ENCODE measurements at places on chromosomes 2 and 18.

DNA sequence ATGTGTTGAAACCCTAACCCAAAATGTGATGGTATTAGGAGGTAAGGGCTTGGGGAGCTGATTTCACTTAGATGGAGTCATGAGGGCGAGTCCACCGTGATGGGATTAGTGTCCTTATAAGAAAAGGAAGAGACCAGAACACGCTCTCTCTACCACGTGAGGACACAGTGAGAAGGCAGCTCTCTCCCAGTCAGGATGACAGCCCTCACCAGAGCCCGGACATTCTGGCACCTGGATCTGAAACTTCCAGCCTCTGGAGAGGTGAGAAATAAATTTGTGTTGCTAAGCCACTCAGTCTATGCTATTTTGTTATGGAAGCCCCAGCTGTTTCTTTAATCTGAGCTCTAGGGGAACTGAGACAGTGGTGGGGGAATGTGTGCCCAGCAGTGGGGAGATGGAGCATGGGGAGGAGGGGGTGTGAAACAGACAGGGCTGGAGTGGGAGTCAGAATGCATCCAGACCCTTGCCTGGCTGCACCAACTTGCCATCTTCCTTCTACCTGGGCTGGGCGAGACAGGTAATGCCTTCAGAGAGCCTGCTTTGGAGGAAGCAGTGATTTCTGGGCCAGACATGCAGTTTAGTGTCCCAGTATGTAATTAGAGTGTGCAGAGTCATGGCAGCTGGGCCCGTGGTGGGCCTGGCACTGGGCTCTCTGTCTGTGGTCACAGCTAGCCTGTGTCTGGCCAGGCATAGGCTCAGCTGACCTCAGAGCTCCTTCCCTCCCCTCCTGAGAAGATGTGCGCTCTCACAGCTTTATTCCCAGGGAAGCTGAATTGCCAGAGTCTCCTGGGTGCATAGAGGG lies 38.1 kb downstream of the RHOB start:
- no peak for DNase-seq

GRCh38 chr2:238582159-238582558 lies 155.4 kb downstream of the ASB1 start:
- DNase-seq, result no peak

DNA sequence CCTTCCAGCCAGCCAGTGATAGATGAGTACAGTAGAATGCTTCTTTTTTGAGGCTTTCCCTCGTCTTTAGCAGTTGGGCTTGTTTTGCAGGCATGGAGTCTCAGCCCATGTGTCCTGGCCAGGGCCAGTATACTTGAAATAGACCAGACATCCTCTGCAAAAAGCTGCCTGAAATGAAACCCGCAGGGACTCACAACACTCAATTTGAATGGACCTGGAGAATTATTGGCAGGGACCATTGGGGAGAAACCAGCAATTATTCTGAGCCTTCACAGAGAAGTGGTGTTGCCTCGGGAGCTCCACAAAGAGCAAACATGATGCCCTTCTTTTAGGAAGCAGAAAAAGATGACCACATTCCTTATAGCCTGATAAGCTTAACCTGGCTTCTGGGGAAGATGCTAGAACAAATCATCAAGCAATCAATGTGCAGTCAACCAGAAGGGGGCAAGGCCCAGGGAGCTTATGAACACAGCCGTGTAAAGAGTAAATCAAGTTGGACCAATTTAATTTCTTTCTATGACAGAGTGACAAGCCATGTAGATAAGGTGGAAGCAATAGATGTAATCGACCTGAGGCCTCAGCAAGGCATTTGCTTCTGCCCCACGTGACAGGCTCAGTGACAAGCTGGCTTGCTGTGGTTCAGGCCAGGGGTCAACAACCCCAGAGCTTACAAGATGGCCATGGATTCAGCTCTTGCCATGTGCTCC lies 42.1 kb downstream of the BOD1L2 start:
- no peak for DNase-seq

DNA sequence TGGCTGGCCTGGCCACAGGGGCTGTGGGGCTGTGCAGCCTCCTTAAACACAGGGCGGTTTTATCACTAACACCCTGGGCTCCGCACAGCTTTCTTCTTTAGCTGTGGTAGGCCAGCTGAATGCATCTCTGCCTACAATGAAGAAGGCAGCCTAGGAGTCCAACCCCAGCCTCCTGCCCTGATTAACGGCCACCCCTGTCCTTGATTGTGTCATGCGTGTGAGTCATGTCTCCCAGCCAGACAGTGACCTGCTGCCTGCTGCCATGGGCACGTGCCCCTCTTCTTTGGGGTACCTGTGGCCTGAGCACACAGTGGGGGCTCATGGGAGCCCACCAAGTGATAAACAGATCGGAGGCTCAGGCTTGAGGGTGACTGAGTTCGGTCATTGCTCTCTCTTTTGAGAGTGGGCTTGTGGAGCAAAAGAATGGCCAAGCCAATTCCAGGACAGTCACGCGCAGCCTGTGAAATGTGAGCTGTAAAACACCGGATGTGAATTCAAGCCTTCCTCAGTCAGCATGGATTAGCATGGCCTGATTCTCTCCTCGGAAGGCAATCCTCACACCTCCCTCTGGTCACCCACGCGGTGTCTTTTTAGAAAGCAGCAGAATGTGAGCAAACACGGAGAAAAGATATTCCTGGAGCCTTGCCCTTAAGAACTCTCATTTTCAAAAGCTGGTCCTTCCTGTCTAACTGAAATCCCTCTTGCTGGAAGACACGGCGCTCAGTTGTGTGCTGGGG lies 144.1 kb downstream of the CELF4 start:
- no peak for DNase-seq

GRCh38 chr2:198638577-198638976 lies 819.2 kb downstream of the SATB2 start:
- no peak for DNase-seq

DNA sequence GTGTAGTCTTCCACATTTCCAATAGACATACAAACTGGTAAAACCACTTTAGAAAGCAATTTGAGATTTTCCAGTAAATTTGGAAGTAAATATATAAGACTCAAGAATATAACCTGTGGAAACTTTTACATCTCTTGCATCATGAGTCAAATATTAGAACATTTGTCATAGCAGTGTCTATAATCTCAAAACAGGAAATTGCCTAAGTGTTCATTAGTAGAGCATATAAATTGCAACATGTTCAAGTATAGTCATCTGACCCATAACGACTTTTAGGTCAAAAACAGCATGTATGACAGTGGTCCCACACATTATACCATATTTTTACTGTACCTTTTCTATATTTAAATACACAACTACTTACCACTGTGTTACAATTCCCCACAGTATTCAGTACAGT lies 555.9 kb upstream of the VRK2 start:
- DNase-seq, result no peak

DNA sequence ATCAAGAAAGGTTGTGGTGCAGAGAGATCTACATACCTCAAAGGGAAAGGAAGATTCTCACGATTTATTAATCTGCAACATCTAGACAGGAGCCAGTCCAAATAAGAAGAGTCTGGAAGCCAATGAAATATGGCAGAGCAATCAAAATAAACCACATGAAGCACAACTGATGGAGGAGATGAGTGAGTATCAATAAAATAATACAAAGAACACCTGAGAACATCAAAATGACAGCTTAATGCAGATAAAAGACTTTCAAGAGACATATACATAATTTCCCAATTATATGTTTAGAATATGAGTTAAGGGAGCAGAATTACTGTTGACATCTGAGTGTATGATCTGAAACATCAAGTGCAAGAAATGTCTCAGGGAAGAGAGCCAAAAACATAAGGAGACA lies 12.5 kb upstream of the DOK6 start:
- no peak for DNase-seq

DNA sequence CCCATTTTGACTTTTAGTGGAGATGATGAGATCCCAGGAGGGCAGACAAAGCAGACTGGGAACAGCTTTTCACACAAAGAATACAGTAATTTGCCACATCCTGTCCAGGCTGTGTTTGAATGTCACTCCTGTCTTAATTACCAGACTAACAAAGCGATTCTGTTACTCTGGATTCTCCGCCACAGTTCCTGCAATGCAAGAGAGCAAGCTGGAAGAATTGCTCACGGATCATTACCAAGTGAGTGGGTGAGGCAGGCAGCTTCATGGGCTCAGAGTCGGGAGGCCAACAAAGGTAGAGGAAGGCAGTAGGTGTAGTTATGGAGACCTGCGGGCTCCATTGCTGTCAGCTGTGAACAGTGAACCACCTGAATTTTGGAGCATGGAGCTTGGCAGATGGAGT lies 250.5 kb upstream of the ATP5MC3 start:
- DNase-seq, result no peak

GRCh38 chr18:54503131-54503894 lies 87.7 kb upstream of the DYNAP start:
- no peak for DNase-seq

GRCh38 chr18:8298186-8298585 lies 311.1 kb upstream of the RAB12 start:
- no peak for DNase-seq

GRCh38 chr2:71679491-71679890 lies 226.1 kb downstream of the DYSF start:
- no peak for DNase-seq

GRCh38 chr2:95388856-95389244 lies 13.7 kb upstream of the FAHD2A start:
- no peak for DNase-seq
